ENCODE measurements at places on chromosomes 6 and 20. TPM values are rescaled to one million over a fixed set of nuclear protein-coding genes. Genes with fewer than 3 reads are reported as not detected.

DNA sequence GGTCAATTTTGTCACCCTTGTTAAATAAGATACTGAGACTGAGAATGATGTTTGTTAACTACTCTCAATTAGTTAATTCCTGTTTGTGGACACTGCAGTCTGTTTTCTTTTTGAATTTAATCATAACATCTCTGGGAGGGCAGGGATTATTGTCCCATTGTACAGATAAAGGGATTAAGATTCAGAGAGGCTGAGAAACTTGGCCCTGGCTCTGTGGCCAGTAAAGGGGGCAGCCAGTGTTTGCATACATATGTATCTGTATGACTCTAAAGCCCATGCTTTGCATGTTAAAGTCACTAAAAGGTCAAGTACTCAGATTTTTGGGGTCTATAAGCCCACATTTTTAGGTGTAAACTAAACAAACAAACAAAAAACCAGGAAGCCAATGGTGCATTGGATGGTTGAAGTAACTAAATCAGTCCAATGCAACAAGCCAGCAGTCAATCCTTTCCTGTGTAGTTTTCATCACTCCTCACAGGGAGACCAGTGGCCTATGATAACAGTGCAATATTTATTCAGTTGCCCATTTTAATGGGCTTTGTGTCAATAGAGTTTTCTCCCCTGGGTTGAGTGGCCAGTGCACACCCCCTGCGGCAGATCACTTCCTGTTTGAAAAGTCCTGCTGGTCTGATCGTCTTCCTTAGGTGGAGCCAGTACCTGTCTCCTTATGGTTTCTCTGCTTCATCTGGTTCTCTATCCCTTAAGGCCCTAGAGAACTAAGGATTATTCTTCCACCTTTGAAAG lies 106.7 kb downstream of the SLX4IP start:
- DNase-seq = no peak

Gene SH3BGRL2
- 55.9 TPM for total RNA-seq

- no peak for DNase-seq
These were observed 42.5 kb downstream of the IPCEF1 start for GRCh38 chr6:154314084-154314483.

DNA sequence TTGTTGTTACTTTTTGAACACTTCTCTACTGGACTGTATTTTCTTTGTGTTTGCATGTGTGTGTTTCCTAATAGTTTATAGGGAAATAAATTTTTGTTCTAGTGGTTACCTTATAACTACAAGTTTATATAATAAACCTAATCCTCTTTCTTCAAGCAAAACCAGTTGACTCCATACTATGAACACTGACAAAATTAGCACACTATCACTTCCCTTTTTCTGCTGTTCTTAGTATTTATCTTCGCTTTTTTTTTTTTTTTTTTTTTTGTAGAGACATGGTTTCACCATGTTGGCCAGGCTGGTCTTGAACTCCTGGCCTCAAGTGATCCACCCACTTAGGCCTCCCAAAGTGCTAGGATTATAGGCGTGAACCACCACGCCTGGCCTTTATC lies 25.0 kb upstream of the C6orf62 start:
- no peak for DNase-seq

Gene MYT1
- total RNA-seq = 7.0 TPM

- no peak for DNase-seq
These were observed 229.1 kb downstream of the SIM1 start for GRCh38 chr6:100235631-100236030.

DNA sequence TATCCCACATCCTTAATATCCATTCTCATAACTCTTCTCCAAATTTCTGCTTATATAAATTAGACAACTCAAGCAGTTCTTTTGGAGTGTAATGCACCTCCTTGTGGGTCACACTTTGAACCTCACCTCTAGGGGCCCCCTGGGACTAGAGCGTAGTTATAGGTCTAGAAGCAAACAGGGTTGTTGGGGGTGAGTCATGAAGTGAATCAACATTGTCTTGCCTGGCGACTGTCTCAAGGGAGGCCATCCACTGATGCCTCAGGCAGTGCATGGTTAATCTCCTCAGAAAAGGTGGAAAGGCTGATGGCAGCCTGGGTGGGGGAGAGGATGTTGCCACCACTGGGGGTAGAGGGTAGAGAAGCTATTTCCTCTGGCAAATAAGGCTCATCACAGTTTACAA lies 129.1 kb downstream of the TNFRSF21 start:
- DNase-seq = no peak

Gene VSTM2L
- total RNA-seq = 41.7 TPM

GRCh38 chr6:169828176-169828575 lies 76.8 kb downstream of the ERMARD start:
- no peak for DNase-seq

- DNase-seq = no peak
These were observed 292.8 kb downstream of the CDC5L start for GRCh38 chr6:44680202-44680720.

GRCh38 chr6:119241111-119241465 lies 108.5 kb downstream of the MAN1A1 start:
- peak; percentile 4 for DNase-seq

- DNase-seq = no peak
These were observed 7.4 kb downstream of the STK35 start for GRCh38 chr20:2108987-2109386.

Gene TOX2
- 2.8 TPM for total RNA-seq

- DNase-seq = no peak
These were observed 12.3 kb downstream of the CST5 start for GRCh38 chr20:23867152-23867776.

DNA sequence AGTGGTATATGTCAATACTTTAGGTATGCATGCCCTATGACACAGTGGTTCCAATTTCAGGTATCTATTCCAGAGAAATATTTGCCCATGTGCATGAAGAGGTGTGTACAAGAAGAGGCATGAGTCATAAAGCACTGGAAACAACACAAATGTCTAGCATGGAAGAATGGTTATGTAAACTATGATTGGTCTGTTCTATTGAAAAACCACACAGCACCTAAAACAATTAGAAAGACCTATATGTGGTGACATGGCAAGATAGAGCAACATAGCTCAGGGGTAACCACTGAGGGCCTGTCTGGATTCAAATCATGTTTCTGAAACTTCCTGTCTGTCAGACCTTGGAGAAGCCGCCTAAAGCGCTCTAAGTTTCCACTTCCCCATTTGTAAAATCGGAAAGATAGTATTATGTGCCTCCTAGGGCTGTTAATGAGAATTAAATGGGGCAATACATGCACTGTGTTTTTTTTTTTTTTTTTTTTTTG lies 76.0 kb upstream of the SHLD1 start:
- DNase-seq = no peak

Gene EFCAB8
- 0.10 TPM for total RNA-seq

- no peak for DNase-seq
These were observed 47.1 kb downstream of the SCAND1 start for GRCh38 chr20:35907017-35907701.

DNA sequence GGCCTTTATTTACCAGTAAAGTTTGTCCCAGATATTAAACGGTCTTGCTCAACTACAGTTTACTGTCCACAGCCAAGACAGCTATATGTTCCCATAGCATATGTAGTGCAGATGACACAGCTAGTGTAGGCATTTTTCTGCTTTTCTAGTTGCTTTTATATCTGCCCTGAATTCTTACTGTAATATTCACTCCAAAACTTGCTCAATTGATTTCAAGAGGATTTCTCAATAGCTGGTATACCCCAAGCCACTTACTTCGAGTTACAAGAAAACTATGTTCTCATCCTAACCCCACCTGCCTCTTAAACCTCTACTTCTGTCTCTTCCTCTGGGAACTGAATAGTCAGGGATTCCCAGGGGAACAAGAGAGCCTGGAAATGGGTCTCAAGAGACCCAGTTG lies 18.9 kb upstream of the ROS1 start:
- DNase-seq = no peak

GRCh38 chr6:112286010-112286409 lies 31.6 kb upstream of the LAMA4 start:
- DNase-seq = no peak

- DNase-seq = no peak
These were observed 29.5 kb downstream of the EEF1A1 start for GRCh38 chr6:73491377-73491776.

- DNase-seq = peak; percentile 52
These were observed 168.4 kb upstream of the CDYL start for GRCh38 chr6:4607793-4608192.

Gene TTK
- 11.4 TPM for total RNA-seq

Gene DNAH8
- total RNA-seq = 0.06 TPM

All from spinal cord (tissue), 10 donors.